ENCODE measurements at places on chromosomes 11 and 22.
A peak's percentile ranks its signal among the peaks of the same experiment; 100 is the strongest.

DNA sequence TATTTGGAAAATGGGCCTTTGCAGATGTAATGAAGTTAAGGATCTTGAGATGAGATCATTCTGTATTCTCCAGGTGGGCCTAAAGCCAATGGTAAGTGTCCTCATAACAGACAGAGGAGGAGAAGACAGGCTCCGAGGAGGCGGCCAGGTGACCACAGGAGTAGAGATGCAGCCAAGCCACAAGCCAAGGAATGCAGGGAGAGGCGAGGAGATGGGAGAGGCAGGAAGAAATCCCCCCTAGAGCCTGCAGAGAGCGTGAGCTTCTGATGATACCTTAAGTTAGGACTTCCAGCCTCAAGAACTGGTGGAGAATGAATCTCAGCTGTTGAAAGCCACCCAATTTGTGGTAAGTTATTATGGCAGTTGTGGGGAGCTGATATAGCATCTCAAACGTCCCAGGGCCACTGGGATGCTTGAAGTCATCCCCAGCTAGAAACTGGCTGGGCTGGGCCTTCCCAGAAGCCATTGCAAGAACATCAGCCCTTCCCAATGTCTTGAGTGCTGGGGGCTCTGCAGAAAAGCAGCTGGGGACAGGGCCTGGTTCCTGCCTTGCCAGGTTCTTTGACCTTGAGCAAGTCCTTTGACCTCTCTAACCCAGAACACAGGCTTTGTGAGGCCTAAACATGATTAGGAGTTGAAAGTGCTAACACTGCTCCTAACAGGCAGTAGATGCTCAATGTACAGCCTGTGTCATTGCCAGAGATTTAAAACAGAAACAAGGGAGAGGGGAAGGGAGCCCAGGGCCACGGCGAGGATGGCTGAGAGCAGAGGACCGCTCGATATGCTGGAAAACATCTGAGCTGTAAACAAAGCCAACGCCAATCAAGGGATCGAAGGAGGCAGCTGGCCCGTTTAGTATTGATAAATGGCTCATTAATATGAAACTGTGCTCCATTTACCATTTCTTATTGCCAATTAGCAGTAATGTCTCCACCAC is 632.3 kb downstream of the TBC1D22A start:
- no peak for DNase-seq

DNA sequence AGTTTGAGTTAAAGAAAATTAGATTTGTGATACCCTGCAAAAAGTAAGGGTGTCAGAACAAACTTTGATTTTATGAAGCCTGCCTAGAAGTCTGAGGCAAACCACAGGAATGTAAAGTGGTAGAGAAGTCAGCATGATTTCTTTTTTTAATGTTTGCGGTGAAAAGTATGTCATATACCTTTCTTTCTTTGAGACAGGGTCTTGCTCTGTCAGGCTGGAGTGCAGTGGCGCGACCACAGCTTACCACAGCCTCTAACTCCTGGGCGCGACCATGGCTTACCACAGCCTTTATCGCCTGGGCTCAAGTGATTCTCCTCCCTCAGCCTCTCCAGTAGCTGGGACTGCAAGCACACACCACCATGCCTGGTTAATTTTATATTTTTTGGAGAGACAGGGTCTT is 4.7 kb downstream of the API5 start:
- DNase-seq, result peak; percentile 11

- no peak for DNase-seq
These were observed 139.3 kb downstream of the FBXO7 start for GRCh38 chr22:32613773-32614392.

DNA sequence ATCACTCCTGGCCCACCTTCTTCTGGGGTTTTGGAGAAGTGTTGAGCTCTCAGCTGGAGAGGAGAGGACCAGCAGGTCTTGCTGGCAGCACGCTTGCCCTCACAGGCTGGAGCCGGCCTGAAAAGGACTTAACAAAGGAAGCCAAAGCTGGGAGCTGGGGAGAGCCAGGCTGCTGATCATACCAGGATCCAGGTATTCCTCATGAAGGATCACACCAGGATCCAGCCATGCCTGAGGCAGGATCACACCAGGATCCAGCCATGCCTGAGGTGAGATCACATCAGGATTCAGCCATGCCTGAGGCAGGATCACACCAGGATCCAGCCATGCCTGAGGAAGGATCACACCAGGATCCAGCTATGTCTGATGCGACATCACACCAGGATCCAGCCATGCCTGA is 17.0 kb downstream of the MRGPRD start:
- no peak for DNase-seq

DNA sequence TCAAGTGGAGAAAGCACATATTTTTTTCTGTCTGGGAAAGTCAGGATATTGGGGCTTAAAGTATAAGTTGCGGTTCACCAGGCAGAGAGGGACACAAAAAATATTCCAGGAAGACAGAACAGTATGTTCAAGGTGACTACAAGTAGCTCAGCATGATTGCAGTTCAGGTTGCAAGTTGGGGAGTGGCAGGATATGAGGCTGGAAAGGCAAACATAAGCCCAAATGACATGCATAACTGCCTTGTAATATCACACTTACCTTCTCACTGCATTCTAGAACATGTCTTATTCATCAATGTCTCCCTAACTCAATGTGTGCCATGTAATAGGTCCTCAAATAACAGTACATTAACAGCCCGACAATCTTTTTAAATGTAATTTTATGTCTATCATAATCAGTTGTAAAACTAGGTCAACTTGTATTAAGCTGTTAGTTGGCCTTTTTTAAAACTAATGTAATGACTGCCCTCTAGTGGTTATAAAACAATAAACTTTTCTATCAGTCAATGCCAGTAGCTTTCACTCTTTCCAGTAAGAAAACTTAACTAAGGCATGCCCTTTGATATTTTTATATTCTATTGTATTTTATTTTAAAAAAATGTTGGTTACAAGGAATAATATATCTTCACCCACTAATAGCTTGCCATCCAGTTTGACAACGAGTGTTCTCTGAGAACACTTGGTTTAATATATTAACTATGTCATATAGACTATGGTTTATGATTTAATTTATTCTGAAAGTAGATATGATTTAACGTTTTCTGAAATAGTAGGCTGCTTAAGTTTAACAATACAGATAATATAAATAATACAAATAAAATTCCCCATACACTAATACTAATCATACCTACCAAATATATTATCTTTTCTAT is 39.4 kb upstream of the CFAP300 start:
- DNase-seq, result peak; percentile 63

DNA sequence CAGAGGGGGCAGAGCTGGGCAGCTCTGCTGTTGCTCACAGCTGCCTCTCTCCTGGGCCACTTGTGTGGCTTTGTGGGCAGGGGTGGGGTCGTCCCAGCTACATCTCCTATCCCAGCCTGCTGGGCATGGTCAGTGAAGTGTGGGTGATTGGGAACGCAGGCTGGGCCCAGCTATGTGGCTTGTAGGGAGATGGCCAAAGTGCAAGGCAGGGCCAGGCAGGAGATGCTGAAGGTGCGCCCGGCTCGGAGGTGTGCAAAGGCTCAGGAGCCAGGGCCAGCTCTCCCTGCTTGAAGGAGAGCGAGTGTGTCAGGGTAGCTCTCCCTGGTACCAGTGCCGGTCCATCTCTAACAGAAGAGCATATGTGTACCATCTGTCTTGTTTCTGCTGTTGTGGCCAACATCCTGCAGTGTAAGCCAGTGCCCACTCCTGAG is 8.4 kb upstream of the RANBP1 start:
- DNase-seq, result no peak

- DNase-seq, result no peak
These were observed 4.6 kb upstream of the ACRV1 start for GRCh38 chr11:125685228-125685627.

DNA sequence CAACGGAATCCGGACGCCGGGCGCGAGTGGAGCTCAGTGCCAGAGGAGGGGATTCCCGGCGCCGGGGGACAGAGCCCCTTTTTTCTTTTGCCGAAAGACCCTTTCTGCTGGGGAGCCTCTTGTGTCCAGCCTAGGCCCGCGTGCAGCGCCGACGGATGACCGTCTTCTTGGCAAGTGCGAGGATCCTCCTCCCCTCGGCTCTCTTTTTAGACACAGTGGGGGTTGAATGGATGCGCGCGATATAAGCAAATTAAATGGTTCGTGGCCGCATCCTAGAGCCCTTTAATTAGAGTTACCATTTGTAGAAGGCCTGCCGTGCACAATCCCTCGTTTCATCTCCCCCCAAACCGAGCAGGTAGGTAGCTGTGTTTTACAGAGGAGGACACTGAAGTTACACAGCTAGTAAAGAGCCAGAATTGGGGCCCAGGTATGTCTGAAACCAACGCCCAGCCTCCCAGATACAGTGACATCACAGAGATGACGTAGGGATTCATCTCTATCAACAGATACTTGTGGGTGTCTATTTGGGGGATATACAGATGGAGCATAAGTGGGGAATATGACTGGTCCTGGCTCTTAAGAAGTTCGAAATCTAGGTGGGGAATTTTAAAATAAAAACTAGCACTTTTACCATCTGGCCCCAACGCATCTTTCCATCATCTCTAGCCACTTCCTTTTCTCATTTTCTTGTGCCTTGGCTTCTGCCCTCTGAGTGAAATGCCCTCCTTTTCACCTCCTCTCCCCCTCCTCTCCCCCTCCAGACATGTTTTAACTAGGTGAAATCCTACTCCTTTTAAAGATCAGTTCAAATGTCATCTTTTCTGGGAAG is 875 bp downstream of the TCP11L1 start:
- DNase-seq, result peak; percentile 27

- DNase-seq, result no peak
These were observed 109.0 kb downstream of the OSBP2 start for GRCh38 chr22:30803679-30804078.

DNA sequence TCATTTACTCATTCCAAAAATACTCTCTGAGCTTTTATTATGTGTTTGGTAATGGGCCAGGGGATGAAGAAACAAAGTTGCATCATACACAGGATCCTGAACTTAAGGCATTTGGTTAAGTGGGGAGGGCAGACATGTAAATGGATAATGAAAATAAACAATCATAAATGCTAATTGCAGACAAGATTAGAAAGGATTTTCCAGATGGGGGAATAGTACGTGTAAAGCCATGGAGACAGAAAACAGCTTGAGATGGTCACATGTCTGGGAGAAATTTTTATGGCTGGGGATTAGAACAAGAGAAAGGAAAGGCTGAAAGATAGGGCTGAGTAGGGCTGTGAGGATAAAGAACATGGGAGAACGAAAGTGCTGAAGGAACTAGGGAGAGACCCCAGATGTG is 534.3 kb upstream of the LARGE1 start:
- no peak for DNase-seq

DNA sequence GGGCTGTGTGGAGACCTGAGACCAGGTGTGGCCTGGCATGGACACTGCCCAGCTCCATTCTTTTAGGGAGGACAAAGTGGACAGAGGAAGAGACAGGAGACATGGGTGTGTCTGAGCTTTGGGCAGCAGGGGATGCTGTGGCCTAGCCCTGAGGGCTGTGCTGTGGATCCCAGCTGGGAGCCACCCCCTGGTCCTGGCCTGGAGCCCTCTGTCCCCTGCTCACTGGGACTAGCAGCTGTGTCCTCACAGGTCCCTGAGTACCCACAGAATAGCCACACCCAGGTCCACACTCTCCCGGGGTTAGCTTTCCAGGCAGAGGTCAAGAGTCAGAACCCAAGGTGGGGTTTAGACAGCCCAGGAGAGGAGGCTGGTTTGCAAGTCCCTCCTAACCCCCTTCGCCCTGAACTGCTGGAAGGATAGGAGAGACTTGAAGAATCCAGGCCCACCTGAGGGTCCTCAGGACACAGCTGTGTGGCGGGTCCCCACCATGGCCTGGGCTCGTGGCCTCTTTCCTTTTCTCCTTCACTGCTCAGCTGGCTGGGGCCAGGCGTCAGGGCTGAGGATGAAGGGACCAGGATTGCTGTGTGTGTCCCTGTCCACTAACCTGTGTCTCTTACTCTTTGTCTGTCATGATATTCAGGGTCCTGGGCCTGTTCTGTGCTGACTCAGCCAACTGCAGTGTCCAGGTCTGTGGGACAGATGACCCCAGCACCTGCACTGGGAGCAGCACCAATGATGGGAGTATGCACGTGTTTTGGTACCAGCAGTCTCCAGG is 78.5 kb upstream of the VPREB1 start:
- no peak for DNase-seq

DNA sequence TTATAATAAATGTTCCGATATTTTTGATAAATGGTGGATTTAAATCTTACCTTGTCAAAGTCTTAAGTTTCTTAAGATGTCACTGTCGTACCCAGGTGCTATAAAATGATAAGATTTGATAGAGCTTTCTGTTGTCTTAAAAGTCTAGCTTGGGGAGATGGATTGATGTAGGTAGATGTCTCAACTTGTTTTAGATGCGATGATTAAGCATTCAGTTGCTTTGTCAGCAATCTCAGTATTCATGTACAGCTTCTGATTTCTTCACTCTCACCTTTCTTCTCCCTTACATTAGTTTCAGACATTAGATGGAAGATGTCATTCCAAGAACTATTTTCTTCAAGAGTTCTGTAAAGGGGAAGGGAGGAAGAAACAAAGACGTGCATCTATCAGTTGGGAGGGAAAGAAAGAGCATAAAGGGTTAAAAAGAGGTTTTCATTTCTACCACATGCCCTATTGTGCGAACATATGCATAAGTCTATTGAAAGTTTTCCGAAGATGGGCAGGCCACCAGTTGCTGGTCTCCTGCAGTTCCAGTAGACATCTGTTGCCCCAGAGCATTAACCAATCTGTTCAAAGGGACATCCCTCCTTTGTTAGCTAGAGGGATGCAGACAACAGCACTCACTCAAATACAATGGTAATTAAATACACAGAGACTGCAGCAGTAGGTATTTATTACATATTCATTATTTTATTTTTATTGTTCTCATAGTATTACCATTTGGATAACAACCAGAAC is 38.4 kb downstream of the ZC3H12C start:
- no peak for DNase-seq

DNA sequence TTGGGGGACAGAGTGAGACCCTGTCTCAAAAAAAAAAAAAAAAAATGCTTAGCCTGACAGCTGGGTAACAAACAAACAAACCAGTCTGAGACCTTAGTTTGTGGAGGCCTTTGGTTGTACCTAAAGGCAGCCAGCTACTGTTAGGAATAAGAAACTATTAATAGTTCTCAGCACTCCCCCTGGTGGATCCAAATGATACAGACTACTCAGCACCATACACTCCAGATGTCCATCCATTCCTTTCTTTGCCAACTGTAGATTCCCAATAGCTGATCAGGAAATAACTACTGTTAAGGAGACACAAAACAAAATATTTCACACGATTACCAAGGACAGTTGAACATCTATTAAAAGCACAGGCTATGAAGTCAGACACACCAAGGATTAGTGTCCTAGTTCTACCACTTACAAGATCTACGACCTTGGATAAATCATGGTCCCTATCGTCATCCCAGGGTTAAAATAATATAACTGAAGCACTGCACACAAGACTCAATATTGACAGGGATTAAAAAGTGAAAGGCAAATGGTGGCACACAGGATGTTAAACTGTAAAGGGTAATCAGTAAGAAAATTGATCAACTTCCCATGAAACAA is 17.2 kb downstream of the CLDN25 start:
- peak; percentile 62 for DNase-seq

GRCh38 chr22:24418786-24419474 is 8.5 kb upstream of the ADORA2A start:
- no peak for DNase-seq

GRCh38 chr11:43328482-43328881 is 16.7 kb downstream of the API5 start:
- DNase-seq, result no peak

GRCh38 chr11:46616551-46617133 is 385 bp downstream of the HARBI1 start:
- peak; percentile 9 for DNase-seq

GRCh38 chr11:120964857-120965256 is 59.0 kb upstream of the TBCEL start:
- DNase-seq, result peak; percentile 39

- DNase-seq, result no peak
These were observed 10.0 kb downstream of the SPTY2D1 start for GRCh38 chr11:18624161-18624560.
